SK-N-SH treated with all-trans-retinoic acid at 6 μM for 48 hours (cell line): ENCODE measurements at places on chromosomes 2 and 18.

DNA sequence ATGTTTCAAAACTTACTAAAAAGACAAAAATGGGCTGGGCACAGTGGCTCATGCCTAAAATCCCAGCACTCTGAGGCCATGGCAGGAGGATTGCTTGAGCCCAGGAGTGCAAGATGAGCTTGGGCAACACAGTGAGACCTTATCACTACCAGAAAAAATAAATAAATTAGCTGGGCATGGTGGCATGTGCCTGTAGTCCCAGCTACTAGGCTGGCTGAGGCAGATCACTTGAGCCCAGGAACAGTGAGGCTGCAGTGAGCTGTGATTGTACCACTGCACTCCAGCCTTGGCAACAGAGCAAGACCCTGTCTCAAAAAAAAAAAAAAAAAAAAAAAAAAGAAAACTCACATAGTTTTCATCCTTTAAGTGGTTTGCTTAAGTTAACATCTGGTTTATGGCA, 6.4 kb downstream of the TSPYL6 start:
- no peak for ATAC-seq

- ATAC-seq: no peak
These were observed 328.1 kb downstream of the SLC8A1 start for GRCh38 chr2:40123746-40124145.

- ATAC-seq: no peak
These were observed 68.4 kb upstream of the CDCA7 start for GRCh38 chr2:173286153-173286809.

DNA sequence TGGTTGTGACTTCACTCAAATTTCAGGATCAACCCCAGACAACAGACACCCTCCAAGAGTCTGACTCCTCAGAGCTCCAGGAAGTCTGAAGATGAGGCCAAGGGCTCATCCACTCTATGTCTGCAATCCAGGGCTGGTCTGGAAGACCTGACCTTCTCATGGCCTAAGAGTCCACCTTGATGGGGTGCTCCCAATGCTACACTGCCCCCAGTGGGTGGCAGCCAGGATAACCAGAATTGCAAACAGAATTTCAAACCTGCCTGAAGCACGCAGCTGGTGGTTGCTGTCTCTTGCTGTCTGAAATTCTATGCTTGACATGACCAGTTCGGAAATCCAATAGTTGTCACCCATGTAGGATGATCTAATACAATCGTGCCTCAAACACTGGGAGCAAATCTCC, 96.0 kb downstream of the UXS1 start:
- peak; percentile 60 for ATAC-seq

GRCh38 chr2:130851624-130852382, 15.1 kb downstream of the ARHGEF4 start:
- ATAC-seq: no peak

DNA sequence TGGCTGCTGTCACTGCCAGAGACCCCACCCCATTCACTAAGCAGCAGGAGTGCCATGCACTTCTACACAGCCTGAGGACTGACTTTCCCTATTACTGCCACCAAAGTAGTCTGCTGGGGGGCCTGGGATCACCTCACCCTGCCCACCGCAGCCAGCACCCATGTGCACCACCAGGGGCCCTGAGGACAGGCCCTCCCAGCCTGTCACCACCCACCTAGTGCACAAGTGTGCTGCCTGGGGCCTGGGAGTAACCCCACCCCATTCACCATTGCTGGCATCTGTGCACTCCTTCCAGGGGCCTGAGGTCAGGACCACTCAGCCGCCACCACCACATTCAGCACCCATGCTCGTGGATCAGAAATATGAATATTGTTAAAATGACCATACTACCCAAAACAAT, 247.8 kb upstream of the NCKAP5 start:
- no peak for ATAC-seq

DNA sequence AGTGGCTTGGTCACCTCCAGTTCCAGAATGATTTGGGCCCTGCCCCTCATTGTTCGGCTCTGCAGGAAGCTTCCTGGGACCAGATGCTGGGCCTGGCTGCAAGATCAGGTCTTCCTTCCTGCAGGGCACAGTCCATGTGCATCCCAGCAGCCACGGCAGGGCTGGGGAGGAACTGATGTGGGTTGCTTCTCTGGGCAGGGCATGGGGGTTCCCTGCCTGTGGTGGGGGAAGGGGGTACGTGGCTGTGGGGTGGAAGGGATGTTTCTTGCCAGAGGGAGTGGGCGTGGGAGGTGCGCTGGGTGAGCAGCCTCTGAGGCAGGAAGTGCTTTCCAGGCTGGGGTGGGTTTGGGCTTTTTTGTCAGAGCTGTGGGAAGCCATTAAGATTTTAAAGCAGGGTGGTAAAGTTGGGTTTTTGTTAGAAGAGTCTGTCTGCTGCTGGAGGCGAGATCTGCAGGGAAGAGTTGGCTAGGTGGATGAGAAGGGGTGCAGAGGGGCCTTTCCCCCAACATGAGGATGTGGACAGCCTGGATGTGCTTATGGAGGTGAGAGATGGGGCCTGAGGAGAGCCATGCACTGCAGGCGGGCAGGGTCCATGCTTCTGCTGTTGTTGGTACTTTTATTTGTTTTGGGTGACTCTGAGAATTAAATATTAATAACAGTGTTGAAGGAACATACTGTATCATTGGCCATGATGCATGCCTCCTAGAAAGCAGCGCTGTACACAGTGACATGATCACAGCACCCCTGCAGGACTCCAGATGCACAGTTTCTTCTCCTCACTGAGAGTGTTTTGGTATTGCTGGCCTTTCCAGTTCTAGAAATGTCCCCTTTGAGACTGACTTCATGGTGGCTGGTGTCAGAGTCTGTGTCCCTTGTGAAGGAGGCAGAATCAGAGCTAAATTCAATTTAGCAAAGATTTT, 45.3 kb downstream of the DGKD start:
- ATAC-seq: 0 out of 3 replicates have a peak, but pooled peaks have one; percentile 20

- no peak for ATAC-seq
These were observed 34.0 kb upstream of the PLA2R1 start for GRCh38 chr2:160096409-160096808.

DNA sequence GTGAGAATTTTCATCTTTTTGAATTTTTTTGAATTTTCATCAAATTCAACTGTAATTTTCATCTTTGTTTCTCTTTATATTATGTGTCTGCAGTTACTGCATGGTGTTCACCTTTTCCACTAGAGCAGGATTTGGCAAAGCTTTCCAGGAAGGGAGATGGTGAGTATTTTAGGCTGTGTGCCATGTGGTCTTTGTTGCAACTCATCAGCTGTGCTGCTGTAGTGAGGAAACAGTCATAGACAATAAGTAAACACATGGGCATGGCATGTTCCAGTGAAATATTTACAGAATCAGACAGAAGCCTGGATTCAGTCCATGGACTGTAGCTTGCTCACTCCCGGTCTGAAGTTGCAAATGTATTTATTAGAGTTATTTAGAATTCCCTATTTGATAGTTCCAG, 120.4 kb downstream of the DCDC2C start:
- no peak for ATAC-seq

DNA sequence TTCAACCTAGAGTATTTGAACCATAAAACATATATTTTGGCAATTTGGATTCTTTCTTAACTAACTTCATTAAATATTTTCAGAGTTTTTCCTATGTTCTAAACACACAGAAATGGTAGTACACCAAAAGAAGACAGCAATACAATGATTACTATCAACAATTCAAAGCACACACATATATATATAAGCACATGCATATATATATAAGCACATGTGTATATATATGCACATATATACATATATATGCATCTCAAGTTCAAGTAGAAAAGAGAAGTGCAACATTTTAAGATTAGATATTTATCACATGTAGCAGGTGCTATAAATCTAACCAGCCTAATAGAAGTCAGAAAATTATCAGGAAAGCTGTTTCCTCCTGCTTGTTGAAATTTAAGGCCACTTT, 320.9 kb upstream of the FSIP2 start:
- no peak for ATAC-seq

- no peak for ATAC-seq
These were observed 12.0 kb downstream of the SNORC start for GRCh38 chr2:232882085-232882484.

DNA sequence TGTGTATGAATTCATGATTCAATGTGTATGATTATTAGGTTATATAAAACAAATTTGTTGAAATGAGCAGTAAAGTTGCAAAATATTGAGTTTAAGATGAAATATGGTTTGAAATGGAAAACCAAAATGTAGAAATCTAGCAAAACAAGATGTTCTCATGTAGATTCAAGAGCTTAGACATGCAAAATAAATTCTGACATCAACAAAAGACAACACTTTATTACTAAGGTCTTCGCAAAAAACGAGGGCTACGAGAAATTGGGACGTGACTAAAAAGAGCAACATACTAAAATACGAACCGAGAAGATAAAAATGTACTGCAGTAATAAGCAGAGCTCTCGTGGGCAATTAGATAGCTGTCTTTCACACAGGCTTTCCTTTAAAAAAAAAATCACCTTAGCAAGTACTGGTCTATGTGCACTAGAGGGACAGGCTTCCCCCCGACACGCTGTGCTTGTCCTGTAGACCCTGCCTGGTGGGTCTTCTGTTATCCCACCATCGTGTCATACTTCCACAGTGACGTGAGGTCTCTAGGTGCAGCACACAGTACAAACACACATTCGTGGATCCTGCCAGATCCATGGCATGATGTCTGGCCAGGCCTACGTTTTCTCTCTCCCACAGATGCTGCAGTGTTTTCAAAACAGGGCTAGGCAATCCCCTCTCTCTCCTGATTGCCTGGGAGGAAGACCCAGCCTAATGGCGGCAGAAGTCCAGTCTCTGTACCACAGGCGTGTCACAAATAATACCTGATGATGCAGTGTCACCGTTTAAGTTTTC, 240.8 kb downstream of the TCF4 start:
- no peak; the same call in 2 of the 3 replicates for ATAC-seq

GRCh38 chr2:238700117-238700457, 147.8 kb upstream of the TWIST2 start:
- no peak for ATAC-seq

DNA sequence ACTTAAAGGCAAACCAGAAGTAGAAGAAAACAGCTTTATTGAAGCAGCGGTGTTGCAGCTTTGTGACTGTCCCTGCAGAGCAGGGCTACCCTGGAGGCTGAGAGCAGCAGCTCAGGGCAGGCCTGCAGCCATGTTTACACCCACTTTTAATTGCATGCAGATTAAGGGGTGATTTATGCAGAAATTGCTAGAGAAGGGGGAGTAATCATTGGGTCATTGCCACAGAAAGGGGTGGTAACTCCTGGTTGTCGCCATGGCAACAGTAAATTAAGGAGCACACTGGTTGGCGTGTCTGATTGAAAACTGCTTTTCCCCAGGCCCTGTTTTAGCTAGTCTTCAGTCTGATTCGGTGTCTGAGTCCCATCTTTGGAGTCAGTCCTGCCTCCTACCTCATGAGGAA, 195.4 kb upstream of the HDAC4 start:
- no peak for ATAC-seq
